Endothelial cell of umbilical vein (primary cell): ENCODE measurements at places on chromosomes 11 and 22. TPM values are rescaled to one million over a fixed set of nuclear protein-coding genes. Genes with fewer than 3 reads are reported as not detected.

DNA sequence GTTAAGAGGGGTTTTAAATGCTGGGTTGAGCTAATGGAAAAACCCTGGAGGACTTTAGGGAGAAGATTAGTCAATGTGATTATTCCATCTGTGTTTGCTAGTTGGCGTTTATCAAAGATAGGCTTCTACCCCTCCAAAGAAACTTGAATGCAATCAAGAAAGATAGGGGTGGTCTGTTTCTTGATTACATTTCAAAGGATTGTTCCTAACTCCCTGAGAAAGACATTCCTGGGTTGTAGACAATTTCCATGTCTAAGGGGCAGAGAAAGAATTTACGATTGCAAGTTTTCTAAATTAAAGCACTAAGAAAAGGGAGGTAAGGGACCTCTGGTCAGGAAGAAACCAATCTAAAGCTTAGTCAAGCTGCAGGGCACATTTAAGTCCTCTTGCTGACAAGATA, 2268.7 kb downstream of the LRRC4C start:
- no peak overlapping the region for H3K4me3 ChIP-seq
- H3K36me3 ChIP-seq: no peaks in the 10 kb centered on the region
- H3K27ac ChIP-seq: no peak overlapping the region
- no peaks in the 10 kb centered on the region for H3K27me3 ChIP-seq

DNA sequence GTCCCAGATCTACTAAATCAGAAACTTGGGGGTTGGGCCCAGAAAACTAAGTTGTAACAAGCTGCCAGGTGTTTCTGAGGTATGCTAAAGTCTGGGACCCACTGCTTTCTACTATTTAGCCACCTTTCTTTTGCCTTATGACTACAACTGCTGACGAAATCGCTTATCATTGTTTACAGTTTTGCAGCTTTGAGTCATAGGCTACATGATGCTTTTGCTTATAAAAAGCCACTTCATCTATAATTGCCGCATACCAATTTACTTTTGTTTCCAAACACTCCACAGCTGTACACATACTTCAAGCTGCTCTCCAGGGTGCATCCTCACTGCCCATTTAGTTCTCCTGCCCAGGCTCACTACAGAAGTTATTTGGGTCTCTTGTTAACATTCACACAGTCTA, 144.7 kb downstream of the ENTHD1 start:
- peaks cover 5% of the 10 kb centered on the region for H3K27me3 ChIP-seq
- no peak overlapping the region for H3K27ac ChIP-seq
- no peaks in the 10 kb centered on the region for H3K4me1 ChIP-seq
- H3K36me3 ChIP-seq: no peaks in the 10 kb centered on the region

DNA sequence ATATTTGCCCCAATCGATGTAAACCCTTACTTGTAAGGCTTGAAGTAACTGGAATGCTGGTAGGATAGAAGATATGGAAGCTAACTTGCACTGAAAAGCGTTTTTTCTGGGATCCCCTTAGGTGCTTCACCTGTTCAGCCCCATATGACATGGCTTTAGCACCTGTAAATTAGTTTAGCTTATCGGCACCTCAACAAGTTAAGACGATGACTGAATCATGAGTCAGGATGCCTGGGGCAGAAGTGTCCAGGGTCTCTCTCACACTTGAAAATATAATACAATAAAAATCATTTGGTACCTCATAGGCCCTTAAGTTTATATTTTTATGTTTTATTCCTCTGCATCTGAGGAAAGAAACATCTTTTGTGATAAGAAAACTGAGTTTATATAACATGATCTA, 409.2 kb upstream of the LRRC4C start:
- H3K4me1 ChIP-seq: no peaks in the 10 kb centered on the region
- no peaks in the 10 kb centered on the region for H3K36me3 ChIP-seq
- DNase-seq: no peak
- no peak overlapping the region for H3K4me3 ChIP-seq

DNA sequence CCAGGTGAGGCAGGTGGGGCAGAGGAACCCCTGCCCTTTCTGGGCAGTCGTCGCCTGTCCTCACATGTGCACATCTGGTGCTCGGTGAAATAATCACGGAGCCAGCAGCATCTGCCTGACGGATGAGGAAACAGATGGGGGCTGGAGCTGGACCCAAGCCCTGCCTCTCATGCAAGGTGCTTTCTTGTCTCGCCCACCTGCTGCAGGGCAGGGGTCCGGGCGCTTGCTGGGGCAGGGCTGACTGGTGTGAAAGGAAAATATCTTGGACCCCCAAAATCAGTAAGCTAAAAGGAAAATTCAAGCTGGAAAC, 3.3 kb downstream of the ALDH3B2 start:
- H3K27me3 ChIP-seq: no peaks in the 10 kb centered on the region
- H3K27ac ChIP-seq: no peak overlapping the region
- no peaks in the 10 kb centered on the region for H3K36me3 ChIP-seq
- no peak for DNase-seq
- H3K4me1 ChIP-seq: no peaks in the 10 kb centered on the region

- H3K4me1 ChIP-seq: no peaks in the 10 kb centered on the region
- no peak overlapping the region for H3K4me3 ChIP-seq
- no peak overlapping the region for H3K27ac ChIP-seq
- no peak for DNase-seq
- H3K36me3 ChIP-seq: no peaks in the 10 kb centered on the region
Measured at GRCh38 chr11:16357775-16358174, 1.4 kb upstream of the SOX6 start.

Gene CDKN1C
- 4.1 and 6.6 TPM in 2 replicates for polyA plus RNA-seq

Gene IFITM10
- polyA plus RNA-seq: 0.04 and 0.08 TPM in 2 replicates

DNA sequence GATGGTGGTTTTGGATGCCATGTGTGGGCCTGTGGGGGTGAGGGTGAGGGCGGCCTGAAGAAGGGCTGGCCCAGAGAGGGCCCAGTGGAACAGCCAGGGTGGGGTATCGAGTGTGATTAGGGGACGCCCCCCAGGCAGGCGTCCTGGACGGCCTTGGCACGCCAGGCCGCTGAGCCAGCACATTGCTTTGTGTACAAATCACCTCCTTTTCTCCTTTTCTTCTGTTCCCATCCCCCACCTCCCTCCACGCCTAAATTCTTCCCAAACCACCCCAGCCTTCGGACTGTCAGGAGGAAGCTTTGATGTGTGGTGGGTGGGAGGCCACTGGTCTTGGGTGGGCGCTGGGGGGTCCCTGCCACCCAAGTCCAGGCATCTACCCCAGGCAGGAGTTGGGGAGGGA, 7.8 kb upstream of the CD248 start:
- no peak for DNase-seq
- no peaks in the 10 kb centered on the region for H3K27me3 ChIP-seq
- peaks cover 7% of the 10 kb centered on the region for H3K4me1 ChIP-seq

GRCh38 chr11:79102840-79103239, 338.0 kb downstream of the TENM4 start:
- no peaks in the 10 kb centered on the region for H3K36me3 ChIP-seq
- no peaks in the 10 kb centered on the region for H3K4me1 ChIP-seq
- no peak overlapping the region for H3K4me3 ChIP-seq
- no peaks in the 10 kb centered on the region for H3K27me3 ChIP-seq

- H3K27me3 ChIP-seq: no peaks in the 10 kb centered on the region
- H3K4me3 ChIP-seq: no peak overlapping the region
- no peaks in the 10 kb centered on the region for H3K4me1 ChIP-seq
- DNase-seq: no peak
Measured at GRCh38 chr11:78402847-78403246, 14.8 kb downstream of the GAB2 start.

DNA sequence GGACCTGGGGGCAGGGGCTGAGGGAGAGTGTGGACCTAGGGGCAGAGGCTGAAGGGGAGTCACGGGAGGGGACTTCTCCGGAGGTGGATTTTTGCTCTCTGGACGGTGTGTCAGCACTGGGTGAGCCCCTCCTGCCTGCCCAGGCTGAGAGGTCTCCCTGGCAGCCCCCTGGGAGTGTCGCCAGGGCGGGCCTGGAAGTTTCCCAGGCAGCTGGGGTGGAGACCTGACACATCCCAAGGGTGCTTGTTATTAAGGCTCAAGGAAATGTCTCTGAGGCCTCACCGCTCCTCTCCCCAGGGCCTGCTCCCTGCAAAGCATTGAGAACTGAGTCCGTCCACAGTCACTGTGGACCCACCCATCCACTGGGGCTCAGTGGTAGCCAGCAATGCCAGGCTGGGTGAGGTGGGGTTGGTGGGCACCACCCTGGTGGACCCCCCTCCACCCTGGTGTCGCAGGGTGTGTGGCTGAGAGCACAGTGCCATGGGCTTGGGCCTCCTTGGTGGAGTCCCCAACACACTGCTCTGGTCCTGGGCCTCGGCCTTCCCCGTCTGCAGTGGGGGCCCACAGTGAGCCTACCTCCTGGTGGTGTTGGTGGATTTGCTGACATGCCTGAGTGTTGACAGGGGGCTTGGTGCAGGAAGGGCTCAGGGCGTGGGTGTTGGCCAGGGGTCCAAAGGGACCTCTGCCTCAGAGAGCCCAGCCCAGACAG, 2.5 kb downstream of the CD81 start:
- peaks cover 49% of the 10 kb centered on the region for H3K4me1 ChIP-seq
- no peaks in the 10 kb centered on the region for H3K27me3 ChIP-seq
- DNase-seq: no peak
- H3K4me3 ChIP-seq: peak overlapping the region; percentile 72
- peak overlapping the region; percentile 91 for H3K27ac ChIP-seq

GRCh38 chr11:113847111-113847510, 28.3 kb downstream of the USP28 start:
- H3K36me3 ChIP-seq: peaks cover 6% of the 10 kb centered on the region
- H3K27ac ChIP-seq: no peak overlapping the region
- H3K4me3 ChIP-seq: no peak overlapping the region
- no peaks in the 10 kb centered on the region for H3K27me3 ChIP-seq
- DNase-seq: no peak
- H3K4me1 ChIP-seq: no peaks in the 10 kb centered on the region

Gene PTPRJ
- polyA plus RNA-seq: 2.3 and 3.1 TPM in 2 replicates

DNA sequence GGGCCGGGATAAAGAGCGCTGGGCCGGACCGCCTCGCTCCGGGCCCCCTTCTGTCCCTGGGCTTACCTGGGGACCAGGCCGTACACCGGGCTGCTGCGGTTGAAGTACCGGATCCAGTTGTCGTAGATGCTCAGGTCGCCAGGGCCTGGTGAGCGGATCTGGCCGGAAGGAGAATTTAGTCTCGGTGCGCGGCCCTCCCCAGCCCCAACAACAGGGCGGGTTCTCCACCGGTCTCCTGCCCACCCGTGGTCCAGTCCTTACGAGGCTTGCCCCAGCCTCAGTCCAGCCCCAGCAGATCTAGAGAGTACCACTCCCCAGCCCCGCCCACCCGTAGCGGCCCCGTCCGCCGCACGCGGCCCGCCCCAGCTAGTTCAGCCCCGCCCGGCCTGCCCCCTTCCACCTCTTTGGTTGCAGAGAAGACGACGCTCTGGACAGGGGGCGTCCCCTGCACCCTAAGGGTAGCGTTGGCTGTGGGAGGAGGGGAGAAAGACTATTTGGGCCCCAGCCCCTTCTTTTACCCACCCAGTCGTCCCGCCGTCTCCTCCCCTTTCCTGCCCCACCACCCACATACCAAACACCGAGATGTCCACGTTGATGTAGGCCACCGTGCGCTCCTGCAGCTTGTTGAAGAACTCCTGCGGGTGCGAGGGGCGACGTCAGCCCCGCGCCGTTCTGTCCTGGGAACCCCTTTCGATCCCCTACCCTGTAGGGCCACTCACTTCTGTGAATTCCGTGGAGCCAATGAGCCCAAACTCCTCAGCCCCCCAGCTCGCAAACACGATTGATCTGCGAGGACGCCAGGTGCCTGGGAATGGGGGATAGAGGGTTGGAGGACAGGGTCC, 6.8 kb downstream of the SAC3D1 start:
- H3K27me3 ChIP-seq: no peaks in the 10 kb centered on the region
- peak overlapping the region; percentile 13 for H3K4me3 ChIP-seq
- H3K36me3 ChIP-seq: peaks cover 8% of the 10 kb centered on the region
- DNase-seq: no peak
- peaks cover 6% of the 10 kb centered on the region for H3K4me1 ChIP-seq

GRCh38 chr11:118610773-118611432, 3.5 kb downstream of the PHLDB1 start:
- peak overlapping the region; percentile 39 for H3K4me3 ChIP-seq
- H3K27ac ChIP-seq: peak overlapping the region; percentile 80
- peaks cover 17% of the 10 kb centered on the region for H3K36me3 ChIP-seq
- no peaks in the 10 kb centered on the region for H3K27me3 ChIP-seq
- H3K4me1 ChIP-seq: peaks cover 49% of the 10 kb centered on the region

Gene OR5B12
- polyA plus RNA-seq: not detected in 2 replicates

Gene ACR
- polyA plus RNA-seq: 0.43 and 0.91 TPM in 2 replicates

DNA sequence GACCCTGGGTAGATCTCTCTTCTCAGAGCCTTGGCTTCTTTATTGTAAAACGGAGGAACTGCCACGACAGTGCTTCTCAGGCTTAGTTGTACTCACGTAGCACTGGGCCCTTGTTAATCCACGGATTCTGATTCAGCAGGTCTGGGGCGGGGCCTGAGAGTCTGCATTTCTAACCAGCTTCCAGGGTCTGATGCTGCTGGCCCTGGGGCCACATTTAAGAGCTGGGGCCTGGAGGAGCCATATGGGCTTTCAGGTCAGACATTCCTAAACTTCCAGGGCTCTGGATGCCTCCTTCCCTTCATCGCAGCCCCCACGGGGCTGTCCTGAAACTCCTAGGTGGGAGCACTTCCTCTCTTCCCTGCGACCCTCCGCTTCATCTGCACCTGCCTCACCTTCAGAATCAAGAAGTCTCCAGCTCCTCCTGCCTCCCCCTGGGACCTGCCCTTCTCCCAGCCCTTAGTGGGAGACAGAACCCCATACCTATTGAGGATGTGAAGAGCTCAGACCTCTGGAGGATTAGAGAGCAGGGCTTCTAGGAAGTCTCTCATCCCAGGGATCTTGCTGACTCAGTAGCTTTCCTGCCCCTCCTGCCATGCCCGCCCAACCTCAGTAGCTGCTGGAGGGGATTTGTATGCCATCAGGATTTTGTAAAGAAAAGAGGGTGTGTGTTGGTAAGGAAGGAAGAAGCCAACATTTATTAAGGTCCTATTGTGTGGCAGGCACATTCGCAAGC, 92.5 kb downstream of the LRRC32 start:
- H3K27me3 ChIP-seq: no peaks in the 10 kb centered on the region
- H3K36me3 ChIP-seq: no peaks in the 10 kb centered on the region
- no peak overlapping the region for H3K4me3 ChIP-seq
- no peak for DNase-seq

DNA sequence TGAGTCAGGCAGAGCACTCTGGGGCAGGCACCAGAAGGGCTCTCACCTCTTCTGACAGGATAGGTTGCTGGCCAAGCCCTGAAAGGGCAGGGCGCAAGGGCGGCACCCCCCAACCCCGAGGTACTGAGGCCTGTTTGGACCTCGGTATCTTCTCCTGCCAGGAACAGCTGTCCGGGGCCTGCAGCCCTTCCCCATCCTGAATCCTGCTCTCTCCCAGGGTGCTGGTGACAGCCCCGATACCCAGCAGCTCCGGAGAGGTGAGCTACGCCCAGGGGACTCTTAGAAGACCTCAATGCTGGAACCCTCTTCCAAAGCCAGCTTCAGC, 79.1 kb downstream of the PHF21B start:
- H3K4me3 ChIP-seq: no peak overlapping the region
- no peaks in the 10 kb centered on the region for H3K27me3 ChIP-seq
- H3K27ac ChIP-seq: no peak overlapping the region

Gene GRAMD1B
- 4.5 and 5.1 TPM in 2 replicates for polyA plus RNA-seq

Gene RFPL2
- polyA plus RNA-seq: not detected in 2 replicates

Gene PDE2A
- polyA plus RNA-seq: 14.2 and 16.8 TPM in 2 replicates

- H3K36me3 ChIP-seq: no peaks in the 10 kb centered on the region
- DNase-seq: no peak
- H3K4me3 ChIP-seq: peak overlapping the region; percentile 60
Measured at GRCh38 chr22:42069801-42070516, 653 bp downstream of the NAGA start.

Gene PRG3
- polyA plus RNA-seq: not detected in 2 replicates
